ENCODE measurements at places on chromosomes 5 and 9.
A peak's percentile ranks its signal among the peaks of the same experiment; 100 is the strongest.

DNA sequence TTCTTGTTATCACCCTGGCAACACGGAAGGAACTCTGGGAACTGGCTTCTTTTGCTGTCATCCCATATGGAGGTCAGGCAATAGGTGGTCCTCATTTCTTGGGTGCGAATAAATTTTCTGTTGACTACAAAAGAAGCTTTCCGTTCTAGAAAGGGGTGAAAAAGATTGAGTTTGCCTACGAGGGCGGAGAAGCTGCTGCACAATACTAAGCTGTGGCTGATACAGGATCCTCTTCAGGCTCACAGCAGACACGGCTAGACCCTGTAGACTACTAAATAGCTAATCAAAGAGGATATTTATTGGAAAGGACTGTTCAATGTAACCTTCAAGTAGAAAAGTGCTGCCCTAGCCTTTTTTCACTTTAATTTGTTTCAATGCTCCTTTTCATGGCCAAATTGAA is 58.1 kb downstream of the TJP2 start:
- DNase-seq = no peak

DNA sequence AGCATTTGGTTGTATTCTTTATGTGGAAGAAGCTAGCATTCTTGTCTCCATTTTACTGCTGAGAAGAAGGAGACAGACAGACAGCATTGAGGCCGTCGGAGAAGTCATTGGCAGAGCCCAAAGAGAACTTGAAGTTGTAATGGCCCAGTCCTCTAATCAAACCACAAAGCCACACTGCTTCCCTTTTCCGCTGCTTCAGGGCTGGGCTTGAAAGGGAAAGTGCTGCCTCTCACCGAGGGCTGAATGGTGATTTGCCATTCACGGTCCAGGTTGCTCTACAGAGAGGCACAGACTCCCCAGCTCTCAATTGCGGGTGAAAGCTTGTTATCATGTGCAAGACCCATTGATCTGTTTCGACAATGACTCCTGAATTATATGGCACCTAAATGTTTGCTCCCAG is 25.6 kb upstream of the POU4F3 start:
- peak; percentile 6 for DNase-seq

- no peak for DNase-seq
These were observed 359.2 kb upstream of the ACTBL2 start for GRCh38 chr5:57841676-57842363.

DNA sequence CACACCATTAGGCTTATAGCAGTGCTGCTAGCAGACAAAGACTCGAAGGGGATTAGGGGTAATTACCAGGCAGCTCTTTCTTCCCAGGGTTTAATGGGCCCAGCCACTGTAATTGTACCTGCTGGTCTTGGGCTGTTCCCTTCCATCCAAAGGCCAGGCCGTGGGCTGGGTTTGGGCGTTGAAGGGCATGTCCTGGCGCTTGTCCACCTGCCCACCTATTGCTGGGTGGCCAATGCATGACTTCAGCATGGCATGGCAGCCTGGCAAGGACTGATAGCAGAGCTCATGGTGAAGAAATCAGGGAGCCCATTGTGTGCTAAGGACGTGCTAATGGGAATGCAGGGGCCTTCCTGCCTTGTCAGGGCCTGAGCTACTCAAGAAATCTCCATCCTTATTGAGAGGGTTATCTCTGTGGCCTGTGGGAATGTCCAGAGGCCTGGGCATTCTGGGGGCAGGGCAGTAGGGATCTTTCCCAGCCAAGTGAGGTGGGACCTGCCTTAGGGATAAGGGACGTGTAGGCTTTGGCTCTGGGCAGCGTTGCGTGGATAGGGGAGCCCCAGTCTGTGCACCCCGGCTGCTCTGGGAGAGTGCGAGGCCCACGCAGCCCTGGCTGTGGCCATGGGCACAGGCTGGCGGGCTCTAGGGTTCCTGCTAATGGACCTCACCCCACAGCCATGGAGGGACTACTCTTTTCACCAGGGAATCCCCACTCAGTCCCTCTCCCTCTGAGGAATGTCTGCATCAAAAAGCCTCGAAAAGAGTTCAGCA is 116.1 kb upstream of the PITX1 start:
- no peak for DNase-seq

GRCh38 chr9:124660341-124660801 is 110.7 kb downstream of the NR6A1 start:
- peak; percentile 5 for DNase-seq

DNA sequence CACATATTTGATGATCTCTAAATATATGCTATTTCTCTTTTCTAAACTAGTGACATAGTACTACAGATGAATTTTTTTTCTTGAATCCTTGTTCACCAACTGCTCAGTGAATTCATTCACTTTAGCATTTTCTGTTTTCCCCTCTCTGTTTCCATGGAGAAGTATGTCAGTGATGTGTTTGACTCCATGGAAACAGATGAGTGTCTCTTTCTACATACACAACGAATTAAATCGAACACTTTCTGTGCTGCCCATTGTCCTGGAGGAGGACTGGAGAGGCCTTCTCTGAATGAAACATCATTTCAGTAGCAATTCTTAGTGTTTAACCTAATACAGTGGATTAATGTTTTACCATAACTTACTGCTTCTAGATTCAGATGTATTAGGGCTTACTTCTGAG is 9.5 kb downstream of the INVS start:
- DNase-seq = no peak
